ENCODE measurements at places on chromosomes 13 and 19.

DNA sequence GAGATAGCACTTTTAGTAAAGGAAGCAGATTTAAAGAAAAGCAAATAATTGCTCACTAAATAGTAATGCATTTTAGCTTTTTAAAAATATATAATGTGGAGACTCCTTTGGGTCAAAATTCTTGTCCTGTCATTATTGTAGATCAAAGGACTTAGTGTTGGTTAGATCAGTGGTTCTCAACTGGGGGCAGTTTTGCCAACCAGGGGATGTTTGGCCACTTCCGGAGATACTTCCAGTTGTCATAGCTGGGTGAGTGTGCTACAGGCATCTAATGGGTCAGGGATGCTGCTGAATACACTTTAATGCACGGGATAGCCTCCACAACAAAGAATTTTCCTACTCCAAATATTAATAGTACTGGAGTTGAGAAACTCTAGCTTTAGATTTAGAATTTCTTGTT lies 126.8 kb downstream of the LMO7 start:
- DNase-seq: no peak

DNA sequence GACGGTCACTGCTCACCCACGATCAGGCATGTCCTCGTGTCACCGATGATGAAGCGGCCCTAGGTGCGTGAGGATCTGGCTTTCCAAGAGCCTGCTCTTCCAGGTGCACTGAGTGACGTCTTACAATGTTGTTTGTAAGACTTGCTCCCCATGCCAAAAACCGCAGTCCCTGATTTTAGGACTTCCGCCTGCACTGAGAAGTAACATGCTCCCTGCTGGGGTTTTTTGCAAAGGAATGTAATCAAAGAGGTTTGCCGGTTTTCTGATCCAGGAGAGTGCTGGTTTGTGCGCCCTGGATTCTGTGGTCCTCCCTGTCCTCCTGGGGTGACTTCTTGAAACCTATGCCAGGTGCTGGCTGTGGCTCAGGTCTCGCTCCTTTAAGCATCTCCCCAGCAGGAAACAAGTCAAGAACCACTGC lies 38.8 kb downstream of the MYO9B start:
- no peak for DNase-seq

DNA sequence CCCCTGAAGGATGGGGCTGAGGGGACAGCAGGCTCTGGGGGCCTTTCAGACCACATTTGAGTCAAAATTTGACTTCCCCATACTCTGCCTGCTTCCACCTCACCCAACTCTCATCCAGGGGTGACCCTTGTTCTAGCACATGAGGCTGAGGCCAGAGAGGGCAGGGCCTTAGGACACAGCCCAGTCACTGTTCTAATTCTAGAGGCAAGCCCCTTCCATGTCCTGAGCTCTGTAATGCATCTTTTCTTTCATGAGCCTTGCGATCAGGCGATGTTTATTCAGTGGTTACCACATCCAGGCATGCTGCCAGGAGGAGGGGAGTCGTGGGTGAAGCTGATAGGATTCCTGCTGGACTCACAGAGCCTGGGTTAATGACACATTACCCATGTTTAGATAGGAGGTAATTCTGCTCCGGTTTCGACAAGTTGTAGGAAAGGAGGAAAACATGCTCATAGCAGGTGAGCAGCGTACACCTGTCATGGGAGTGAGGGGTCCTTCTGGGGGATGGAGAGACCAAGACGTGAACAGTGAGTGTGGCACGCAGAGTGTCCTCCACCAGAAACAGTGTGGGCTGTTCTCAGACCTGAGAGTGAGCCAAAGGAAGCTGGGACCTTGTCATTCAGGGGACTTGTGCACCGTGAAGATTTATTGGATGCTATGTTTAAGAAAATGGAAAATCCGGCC lies 9.3 kb downstream of the RPS9 start:
- peak; percentile 51 for DNase-seq

- no peak for DNase-seq
These were observed 8.7 kb upstream of the INSL3 start for GRCh38 chr19:17829855-17830566.

DNA sequence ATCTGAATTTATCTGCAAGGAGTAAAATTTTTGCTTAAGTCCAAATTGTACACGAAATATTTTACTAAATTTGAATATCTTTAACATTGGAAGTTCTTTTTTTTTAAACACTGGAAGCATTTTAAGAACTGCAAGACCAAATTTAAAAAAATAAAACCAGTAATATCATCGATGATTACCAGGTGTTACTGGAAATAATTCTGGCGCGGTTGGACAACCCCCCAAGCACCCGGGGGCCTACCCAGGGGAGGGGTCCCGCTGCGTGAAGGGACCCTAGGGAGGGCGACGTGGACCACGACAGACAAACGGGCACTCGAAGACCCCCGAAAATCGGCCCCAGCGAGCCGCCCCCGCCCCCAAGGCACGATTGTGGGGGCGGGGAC lies 12.6 kb upstream of the JSRP1 start:
- no peak for DNase-seq

- peak; percentile 23 for DNase-seq
These were observed 5.3 kb downstream of the SHD start for GRCh38 chr19:4284176-4284958.

- no peak for DNase-seq
These were observed 2.5 kb downstream of the ITM2B start for GRCh38 chr13:48235341-48236135.

GRCh38 chr13:112893207-112893569 lies 75.8 kb upstream of the MCF2L start:
- DNase-seq: no peak

Measured in stimulated activated CD4-positive, alpha-beta T cell treated with anti-CD3 and anti-CD28 coated beads, Interleukin-2, amount 100 ng/mL, for 24 hours (primary cell).